ENCODE measurements at places on chromosomes 3 and 15. TPM values are rescaled to one million over a fixed set of nuclear protein-coding genes. Genes with fewer than 3 reads are reported as not detected.

Gene FAM107A
- total RNA-seq = 24.8 TPM

Gene MLF1
- total RNA-seq = 30.3 TPM

Gene CLDN11
- total RNA-seq = 12.3 TPM

Gene NLGN1
- 126 TPM for total RNA-seq

Gene ST3GAL6
- total RNA-seq = 35.6 TPM

Gene MYO5A
- 155 TPM for total RNA-seq

Gene CADM2
- 96.5 TPM for total RNA-seq

Gene ZCWPW2
- 2.8 TPM for total RNA-seq

Gene CPEB1
- 2.8 TPM for total RNA-seq

Gene CYP19A1
- 0.94 TPM for total RNA-seq

Gene CAPN3
- total RNA-seq = 1.1 TPM

Gene PDCD10
- 70.0 TPM for total RNA-seq

Gene GOLGA8R
- total RNA-seq = 0.62 TPM

Gene BNC1
- total RNA-seq = 0.16 TPM

Gene LMAN1L
- not detected for total RNA-seq

Gene CELF6
- total RNA-seq = 6.7 TPM

Gene MESP1
- total RNA-seq = 1.6 TPM

Gene ITGA11
- 0.62 TPM for total RNA-seq

Gene LRRIQ4
- total RNA-seq = 0.31 TPM

Gene ADAMTS7
- 5.9 TPM for total RNA-seq

Gene CPA3
- not detected for total RNA-seq

Gene CELSR3
- total RNA-seq = 34.5 TPM

Gene COL6A5
- under 0.01 TPM for total RNA-seq

Gene UBA7
- 3.4 TPM for total RNA-seq

Gene A4GNT
- not detected for total RNA-seq

Gene SMCO1
- not detected for total RNA-seq

Gene ECE2
- total RNA-seq = 2.2 TPM

Gene GP9
- total RNA-seq = not detected

Gene DUOX1
- not detected for total RNA-seq

Gene SLC25A38
- total RNA-seq = 12.2 TPM

Measured in occipital lobe (tissue), 3 donors.